ENCODE measurements at places on chromosomes 3 and 15.

GRCh38 chr3:30628901-30629590 lies 22.6 kb downstream of the TGFBR2 start:
- DNase-seq, result no peak

DNA sequence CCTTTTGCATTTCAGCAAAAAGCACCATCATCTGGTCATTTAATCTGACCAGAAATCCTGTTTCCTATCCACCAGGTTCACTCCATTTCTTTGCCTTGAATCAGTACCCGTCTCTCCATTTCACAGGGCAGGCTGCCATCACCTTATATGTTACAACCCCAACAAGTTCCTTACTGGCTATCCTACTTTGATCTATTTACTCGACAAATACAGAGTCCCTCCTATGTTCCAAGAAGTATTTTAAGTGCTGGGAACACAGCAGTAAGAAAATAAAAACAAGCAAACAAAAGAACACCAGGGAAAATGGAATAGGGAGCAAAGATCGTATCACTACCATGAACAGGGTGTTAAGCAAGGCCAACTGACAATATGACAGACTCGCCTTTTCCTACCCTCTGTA lies 295.2 kb upstream of the WNT5A start:
- no peak for DNase-seq

GRCh38 chr15:82709081-82709420 lies 624 bp downstream of the AP3B2 start:
- DNase-seq, result no peak

GRCh38 chr15:36863570-36863969 lies 236.8 kb downstream of the MEIS2 start:
- no peak for DNase-seq

DNA sequence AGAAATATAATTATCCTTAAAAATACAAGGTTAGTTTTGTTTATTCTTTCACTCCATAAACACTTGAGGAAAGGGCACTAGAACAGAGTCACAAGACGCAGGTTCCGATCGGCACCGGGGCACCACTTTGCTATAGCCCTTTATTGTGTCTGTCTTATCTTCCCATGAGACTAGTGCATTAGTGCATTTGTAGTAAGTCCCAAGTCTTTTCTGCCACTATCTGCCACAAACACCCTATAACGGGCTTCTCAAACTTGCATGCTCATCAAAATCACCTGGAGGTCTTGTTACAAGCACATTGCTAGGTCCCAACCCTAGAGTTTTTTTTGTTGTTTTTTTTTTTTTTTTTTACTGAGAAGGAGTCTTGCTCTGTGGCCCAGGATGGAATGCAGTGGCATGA lies 213.1 kb downstream of the FOXP1 start:
- DNase-seq, result no peak

DNA sequence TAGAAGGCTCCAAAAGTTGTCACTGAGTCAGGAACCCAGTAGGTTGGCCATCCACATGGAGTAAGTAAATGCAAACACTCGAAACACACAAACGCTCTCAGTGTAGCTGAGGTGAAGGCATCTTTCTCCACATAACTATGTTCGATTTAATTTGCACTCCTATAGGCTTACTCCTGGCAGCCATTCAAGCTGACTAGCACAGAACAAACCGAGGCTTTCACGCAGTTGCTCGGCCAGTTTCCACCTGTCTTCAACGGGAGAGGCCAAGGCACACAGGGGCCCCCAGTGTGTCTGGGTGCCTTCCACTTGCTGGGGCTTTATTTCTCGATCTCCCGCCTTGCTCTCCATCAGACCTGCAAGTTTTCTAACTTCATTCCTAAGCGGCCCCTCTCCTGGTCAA lies 18.9 kb downstream of the RGMA start:
- DNase-seq, result no peak

DNA sequence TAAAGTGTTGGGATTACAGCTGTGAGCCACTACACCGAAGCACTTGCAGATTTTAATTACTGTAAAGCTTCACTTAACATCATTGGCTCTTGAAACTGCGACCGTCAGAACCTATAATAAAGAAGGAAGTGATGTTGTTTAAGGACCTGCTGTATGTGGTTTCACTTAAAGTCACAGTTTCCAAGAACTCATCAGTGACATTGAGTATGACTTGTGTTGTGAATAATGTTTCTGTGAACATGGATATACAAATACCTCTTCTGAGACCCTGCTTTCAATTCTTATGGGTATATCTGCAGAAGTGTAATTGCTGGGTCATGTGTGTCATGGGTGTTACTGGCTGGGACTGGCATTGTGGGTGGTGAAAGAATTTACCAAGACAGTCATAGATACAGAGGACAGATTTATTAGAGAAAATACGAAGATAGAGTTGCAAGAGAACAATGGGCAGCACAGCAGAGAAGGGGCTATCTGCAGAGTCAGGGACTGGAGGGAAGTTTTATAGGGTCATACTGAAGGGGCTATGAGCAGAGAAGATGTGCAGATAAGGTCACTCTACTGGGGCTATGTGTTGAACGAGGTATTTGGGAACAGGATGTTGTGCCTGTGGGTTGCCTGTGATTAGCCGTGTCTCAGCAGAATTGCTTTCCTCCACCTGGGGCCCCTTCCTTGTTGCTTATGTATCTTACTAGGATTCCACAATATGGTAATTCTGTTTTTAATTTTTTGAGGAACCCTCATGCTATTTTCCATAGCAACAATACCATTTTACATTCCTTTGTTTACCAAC lies 4.5 kb downstream of the NDUFB5 start:
- DNase-seq, result no peak

GRCh38 chr3:131762981-131763564 lies 260.3 kb upstream of the MRPL3 start:
- DNase-seq, result no peak

GRCh38 chr3:9901967-9902366 lies 681 bp upstream of the IL17RE start:
- DNase-seq, result no peak

GRCh38 chr15:68113751-68114150 lies 59.6 kb downstream of the PIAS1 start:
- DNase-seq, result no peak

Data from non-pigmented ciliary epithelial cell (primary cell).